NK-92 treated with Interleukin-12 subunit alpha and Interleukin-12 subunit beta, amount 100 ng/mL, for 24 hours (cell line): ENCODE measurements at places on chromosomes 7 and 10.
A peak's percentile ranks its signal among the peaks of the same experiment; 100 is the strongest.

DNA sequence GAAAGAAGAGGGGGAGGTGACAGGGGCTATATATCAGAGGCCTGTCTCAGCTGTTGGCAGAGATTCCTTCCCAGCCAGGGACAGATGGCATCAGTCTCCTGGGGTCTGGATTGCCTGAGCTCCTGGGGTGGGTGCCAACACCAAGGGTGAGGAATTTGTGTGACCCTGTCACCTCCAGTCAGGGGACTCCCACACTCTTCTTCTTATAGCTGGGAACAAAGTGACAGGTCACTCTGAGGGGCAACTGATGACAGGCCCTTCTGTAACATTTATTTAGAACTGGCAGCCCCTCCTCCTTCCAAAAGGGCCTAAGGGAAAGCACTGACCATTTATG lies 53.7 kb upstream of the DUSP5 start:
- no peak for DNase-seq

GRCh38 chr7:131346885-131347592 lies 19.4 kb downstream of the MKLN1 start:
- no peak for DNase-seq

- no peak for DNase-seq
Observed at GRCh38 chr7:47497367-47498096, 84.4 kb downstream of the TNS3 start.

DNA sequence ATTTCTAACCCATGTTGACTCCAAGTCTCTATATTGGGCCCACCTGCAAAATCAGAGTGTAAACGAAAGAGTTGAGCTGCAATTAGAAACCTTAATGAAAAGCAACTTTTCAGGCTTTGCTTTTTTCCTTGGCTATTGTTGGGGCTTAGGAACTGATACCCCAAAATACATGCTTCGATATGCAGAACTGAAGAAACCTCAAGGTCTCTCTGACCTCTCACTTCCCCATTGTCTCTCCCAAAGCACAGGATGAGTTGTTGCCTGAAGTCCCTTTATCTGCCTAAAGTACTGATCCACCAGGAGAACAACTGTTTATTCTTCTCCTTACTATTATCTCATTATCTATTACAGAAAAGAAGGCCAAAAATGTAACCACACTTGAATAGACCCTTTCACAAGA lies 666.0 kb upstream of the LRRTM3 start:
- no peak for DNase-seq

- DNase-seq, result no peak
Observed at GRCh38 chr10:36766940-36767339, 358.5 kb upstream of the ANKRD30A start.

- no peak for DNase-seq
Observed at GRCh38 chr7:29386196-29386765, 177.4 kb upstream of the PRR15 start.

GRCh38 chr10:29481906-29482440 lies 152.8 kb downstream of the SVIL start:
- no peak for DNase-seq

DNA sequence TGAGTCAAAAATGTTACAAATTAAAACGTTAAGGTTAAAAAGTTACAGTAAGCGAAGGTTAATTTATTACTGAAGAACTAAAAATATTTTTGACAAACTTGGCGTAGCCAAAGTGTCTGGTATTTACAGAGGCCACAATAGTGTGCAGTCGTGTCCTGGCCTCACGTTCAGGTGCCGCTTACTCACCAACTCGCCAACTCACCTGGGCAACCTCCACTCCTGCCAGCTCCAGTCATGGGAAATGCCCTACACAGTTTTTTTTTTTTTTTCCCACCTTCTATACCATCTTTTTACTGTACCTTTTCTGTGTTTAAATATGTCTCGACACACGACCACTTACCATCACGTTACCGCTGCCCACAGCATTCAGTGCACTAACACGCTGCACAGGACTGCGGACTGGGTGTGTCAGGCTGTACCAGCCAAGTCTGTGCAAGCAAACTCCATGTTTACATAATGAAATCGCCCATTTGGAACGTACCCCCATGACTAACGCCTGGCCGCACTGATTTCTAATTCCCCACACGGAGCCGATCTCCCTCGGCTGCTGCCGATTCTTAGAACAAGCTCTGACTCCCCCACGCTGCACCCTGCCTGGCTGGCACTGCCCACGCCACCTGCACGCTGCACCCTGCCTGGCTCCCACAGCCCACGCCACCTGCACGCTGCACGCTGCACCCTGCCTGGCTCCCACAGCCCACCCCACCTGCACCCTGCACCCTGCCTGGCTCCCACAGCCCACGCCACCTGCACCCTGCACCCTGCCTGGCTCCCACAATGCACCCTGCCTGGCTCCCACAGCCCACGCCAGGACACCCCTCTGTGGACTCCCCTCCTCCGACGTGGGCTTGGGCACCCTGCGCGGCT lies 203.1 kb downstream of the ZMYND11 start:
- DNase-seq, result no peak

- peak; percentile 20 for DNase-seq
Observed at GRCh38 chr10:123967626-123968243, 76.1 kb upstream of the CPXM2 start.

- no peak for DNase-seq
Observed at GRCh38 chr7:2886900-2887299, 42.8 kb upstream of the GNA12 start.

DNA sequence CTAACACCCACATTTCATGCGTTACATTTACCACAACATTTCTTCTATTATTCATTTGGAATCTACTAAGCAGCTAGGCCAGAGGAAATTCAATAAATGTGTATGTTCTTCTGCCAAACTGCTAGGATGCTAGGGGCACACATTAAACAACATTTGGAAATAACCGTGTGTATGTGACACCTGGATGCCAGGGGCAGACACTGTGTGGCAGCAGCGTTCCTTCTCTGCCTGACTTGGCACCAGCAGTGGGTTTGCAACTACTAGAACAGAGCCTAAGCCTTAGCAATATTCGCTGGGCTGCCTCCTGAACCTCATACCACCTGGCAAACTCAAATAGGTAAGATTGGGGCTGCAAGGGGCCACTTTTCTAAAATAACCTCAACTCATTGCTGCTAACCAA lies 182.1 kb downstream of the CHCHD3 start:
- no peak for DNase-seq
